ENCODE measurements at places on chromosomes 2 and 18. TPM values are rescaled to one million over a fixed set of nuclear protein-coding genes. Genes with fewer than 3 reads are reported as not detected.

VWA3B gene
- 0.56 TPM for polyA plus RNA-seq

SP110 gene
- polyA plus RNA-seq = 24.3 TPM

FKBP1B gene
- polyA plus RNA-seq = 9.0 TPM

C2orf66 gene
- 0.18 TPM for polyA plus RNA-seq

CHRNG gene
- 1.3 TPM for polyA plus RNA-seq

RTP5 gene
- not detected for polyA plus RNA-seq

HOXD9 gene
- polyA plus RNA-seq = 106 TPM

GTF2A1L gene
- polyA plus RNA-seq = not detected
